ENCODE measurements at places on chromosomes 12 and 14.

DNA sequence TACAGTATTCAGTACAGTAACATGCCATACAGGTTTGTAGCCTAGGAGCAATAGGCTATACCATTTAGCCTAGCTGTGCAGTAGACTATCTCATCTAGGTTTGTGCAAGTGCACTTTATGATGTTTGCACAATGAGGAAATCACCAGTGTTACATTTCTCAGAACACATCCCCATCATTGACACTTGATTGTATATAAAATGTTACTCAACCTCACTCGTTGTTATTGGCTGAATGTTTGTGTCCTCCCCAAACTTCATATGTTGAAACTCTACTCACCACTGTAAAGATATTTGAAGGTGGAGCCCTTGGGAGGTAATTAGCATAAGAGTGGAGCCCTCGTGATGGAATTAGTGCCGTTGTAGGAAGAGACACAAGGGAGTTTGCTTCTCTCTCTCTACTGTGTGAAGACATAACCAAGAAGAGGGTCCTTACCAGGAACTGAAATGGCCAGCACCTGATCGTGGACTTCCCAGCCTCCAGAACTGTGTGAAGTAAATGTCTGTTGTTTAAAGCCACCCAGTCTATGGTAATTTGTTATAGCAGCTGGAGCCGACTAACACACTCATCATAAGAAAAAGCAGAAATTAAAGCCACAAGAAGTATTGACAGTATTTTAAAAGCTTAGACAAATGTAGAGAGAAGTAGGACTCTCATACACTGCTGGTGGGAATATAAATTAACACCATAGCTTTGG is 3.2 kb upstream of the MED13L start:
- peak; percentile 43 for DNase-seq

DNA sequence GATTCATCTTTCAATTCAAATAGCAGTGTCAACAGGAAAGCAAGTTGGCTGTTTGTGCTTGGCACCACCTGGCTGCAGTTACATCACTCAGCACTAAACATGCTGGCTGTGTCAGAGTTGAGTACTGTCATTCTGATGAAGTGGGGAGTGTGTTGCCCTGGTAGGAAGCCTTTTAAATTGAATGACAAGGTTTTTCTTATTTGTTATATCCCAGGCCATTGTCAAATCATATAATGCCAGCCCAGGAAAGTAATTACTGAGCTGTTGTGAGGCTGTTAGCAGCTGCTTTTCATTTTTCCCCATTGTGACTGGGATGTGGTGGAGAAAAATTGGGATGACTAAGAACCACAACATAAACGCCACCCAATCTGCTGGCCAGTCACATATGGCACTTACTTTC is 106.5 kb upstream of the PRKD1 start:
- DNase-seq, result no peak

GRCh38 chr14:51059032-51059431 is 35.9 kb downstream of the TRIM9 start:
- DNase-seq, result no peak

- no peak for DNase-seq
Measured at GRCh38 chr14:75514673-75515628, 7.3 kb upstream of the BATF start.

GRCh38 chr14:103016594-103016993 is 40.8 kb downstream of the CDC42BPB start:
- DNase-seq, result no peak

DNA sequence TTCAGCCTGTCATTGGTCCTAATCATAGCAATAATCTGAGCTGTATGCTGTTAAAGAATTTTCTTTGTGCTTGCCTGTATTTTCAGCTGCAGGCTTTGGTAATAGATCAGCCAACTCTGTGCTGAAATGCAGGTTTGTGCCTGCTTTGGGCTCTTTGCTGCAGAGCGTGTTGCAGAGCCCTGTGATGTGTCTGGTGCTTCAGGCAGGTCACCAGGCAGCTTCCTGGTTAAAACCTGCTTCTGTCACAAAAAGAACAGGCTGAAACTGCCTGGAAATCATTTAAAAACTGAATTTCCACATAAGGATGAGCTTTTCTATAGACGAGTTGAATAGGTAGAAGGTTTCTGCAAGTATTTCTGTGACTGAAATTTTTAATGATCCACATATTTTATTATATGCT is 3.1 kb downstream of the DIP2B start:
- DNase-seq, result no peak

- no peak for DNase-seq
Measured at GRCh38 chr14:55805250-55805649, 225.2 kb downstream of the KTN1 start.

DNA sequence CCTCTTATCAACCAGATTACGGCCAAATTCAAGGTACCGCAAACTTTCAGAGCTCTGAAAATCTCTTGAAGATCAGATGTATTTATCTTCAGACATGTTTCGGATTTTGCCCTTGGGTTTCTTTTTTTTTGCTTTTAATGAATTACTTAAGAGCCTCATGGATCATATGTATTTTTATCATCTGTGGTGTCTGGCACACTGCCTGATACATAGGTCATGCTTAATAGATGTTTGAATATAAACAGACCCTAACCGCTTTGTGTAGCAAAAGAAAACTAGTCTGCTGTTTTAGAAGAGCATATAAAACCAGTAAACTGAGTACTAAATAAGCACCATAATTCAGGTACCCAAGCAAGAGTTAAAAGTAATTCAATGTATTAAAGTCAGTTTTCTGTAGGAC is 20.1 kb upstream of the TBK1 start:
- DNase-seq, result no peak

- peak; percentile 64 for DNase-seq
Measured at GRCh38 chr12:120584343-120585149, 3.3 kb upstream of the POP5 start.

DNA sequence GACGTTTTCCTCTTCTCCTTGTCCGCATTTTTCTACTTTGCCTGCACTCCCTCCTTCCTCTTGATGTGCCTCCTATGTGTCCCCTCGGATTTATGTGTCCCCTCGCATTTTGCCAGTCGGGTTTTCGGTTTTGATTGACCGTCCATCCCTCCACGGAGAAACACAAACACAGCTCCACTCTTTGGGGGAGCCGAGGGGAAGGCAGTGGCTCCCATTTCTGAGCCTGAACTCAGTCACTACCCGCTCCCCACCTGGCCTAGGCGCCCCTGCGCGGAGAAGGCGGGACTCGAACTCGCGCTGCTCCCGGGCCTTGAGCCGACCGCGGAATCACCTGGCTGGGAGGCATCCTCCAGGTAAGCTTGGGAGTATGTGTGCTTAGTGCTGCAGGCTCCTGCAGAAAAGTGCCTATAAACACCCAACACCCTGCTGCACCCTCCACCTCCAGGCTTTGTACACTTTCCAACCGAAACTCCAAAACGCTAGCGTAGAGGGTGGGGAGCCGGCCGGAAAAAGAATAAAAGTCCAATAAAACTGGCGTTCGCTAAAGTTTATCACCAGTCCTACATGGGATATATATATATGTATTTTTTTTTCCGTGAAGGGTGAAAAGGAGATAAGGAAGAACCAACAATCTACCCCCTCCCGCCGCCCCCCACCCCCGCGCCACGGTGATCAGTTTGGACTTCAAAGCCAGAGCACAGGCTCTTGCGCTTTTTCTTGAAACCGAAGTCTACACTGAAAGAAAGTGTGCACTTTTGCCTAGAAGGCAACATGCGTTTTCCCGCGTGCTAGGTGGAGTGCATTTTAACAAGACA is 3.3 kb upstream of the CCND2 start:
- peak; percentile 35 for DNase-seq

DNA sequence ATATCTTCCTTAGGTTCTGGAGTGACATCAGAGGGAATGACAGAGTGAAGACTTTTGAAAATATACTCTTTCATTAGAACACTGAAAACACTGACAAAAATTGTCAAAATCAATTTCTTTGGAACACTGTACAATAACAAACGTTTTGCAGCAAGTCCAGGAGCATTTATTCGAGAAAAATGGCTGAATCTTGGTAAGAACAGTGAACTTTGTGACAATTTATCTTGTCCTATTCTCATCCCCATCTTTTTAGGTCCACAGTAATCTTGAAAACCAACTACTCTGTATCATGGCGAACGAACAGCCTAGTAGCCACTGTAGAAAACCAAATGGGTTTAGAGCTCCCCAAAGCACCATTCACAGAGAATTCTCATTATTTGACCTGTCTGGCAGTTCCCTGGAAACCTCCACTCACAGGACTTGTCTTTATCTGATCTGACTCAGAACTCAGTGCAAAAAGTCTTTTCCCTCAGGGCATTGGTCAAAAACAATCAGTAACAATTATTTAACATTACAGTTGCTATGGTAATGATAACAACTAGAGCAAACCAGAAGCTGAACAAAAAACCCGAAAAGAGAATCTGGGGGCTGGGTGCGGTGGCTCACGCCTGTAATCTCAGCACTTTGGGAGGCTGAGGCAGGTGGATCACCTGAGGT is 20.3 kb upstream of the PPP2R5E start:
- peak; percentile 5 for DNase-seq

- no peak for DNase-seq
Measured at GRCh38 chr14:94921882-94922585, 152.1 kb upstream of the GSC start.

GRCh38 chr14:68539241-68539737 is 253.6 kb downstream of the ZFP36L1 start:
- DNase-seq, result no peak

GRCh38 chr14:103915616-103916015 is 12.6 kb upstream of the TDRD9 start:
- no peak for DNase-seq

DNA sequence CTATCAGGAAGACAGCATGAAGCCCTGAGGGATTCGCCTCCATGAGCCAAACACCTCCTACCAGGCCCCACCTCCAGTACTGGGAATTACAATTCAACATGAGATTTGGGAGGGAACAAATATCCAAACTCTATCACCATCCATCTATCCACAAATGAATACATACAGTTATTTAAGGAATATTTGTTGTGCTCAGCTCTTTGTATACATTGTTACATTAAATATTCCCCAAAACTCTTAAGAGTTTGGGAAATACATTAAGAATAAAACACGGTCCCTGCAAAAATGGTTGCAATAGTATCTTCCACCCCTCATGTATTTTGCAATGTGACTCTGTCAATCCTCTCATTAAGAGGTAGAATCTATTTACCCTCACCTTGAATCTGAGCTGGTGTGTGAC is 109.8 kb upstream of the PLXNC1 start:
- DNase-seq, result no peak

DNA sequence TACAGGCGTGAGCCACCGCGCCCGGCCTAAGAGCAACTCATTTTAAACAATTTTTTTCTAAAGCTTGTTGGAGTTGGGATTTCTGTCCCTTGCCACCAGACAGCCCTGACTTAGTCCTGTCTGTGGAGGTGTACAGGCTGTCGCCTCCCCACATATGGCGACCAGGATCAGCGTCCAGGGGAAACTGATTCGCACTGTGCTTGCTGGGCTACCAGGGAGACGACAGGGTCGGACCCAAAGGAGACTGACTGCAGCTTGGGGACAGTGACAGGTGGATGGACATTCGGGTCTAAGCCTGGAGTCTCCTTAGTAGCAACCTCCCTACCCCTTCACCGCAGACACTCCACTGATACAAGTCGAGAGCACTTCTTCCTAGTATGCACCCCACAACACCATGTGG is 40.3 kb downstream of the TRAFD1 start:
- DNase-seq, result no peak

DNA sequence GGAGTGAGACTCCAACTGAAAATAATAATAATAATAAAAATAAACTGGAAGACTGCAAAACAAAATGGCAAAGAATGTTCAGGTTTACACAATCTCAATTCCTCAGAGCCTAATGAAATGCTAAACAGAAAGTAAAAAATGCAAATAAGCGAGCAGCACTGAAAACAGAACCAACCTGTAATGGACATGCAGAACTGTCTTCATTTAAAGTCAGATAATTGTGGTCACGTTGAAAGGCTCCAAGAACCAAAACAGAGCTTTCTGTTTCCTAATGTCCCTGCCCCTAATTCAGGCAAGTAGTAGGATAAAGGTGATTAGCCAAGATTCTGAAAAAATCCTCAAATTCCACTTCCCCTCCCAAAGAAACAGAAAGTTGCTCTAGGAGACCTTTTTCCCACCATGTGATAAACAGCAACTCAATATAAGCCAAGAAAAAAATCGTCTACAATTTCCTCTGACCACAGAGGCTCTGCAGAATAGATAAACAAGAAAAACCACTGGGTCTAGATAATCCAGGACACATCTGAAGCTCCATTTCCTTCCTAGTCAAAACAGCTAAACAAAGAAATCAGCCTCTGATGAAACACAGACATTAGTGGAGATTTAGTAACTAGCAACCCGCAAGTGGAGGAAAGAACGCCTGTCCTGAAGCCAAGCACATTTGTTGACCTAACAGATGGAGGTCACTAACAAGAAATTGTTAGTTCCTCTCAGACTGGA is 3.0 kb downstream of the MIS18BP1 start:
- peak; percentile 85 for DNase-seq

GRCh38 chr12:54538136-54538700 is 11.2 kb upstream of the PDE1B start:
- no peak for DNase-seq

DNA sequence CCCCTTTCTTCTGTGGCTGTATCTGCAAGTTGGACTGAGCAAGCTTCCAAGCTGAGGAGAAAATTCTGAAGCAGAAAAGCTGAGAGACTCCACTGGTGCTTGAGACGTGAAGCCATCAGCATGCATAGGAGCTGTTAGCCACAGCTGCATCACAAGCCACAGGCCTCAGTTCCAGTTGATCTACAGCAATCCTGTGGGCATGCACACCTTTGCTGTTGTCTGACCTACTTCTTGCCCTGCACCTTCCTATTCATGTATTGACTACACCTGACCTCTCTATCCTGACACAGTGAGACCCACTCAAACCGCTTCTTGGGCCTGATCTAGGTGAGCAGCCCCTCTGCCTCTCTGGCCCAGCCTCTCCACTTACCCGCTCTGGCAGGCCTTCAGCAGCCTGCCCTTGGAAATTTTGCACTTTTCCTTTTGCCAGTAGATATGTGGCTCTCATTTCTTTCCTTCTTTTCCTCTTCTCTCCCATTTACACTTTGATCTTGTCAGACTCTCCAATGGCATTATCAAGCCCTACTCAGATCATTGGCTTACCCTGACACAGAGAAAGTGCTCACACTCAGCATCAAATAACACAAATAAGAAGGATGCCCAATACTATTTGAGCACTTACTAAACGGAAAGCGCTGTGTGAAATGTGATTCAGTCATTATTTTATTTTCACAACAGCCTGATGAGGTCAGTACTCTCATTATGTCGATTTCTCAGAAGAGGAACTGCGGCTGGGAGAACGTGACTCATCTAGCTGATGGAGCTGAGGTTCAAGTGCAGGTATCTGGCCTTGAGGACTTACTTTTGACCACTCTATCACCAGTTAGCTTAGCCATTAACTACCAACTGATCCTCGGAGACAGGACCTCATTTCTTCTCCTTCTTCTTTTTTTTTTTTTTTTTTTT is 21.9 kb upstream of the PTGR2 start:
- DNase-seq, result peak; percentile 43

DNA sequence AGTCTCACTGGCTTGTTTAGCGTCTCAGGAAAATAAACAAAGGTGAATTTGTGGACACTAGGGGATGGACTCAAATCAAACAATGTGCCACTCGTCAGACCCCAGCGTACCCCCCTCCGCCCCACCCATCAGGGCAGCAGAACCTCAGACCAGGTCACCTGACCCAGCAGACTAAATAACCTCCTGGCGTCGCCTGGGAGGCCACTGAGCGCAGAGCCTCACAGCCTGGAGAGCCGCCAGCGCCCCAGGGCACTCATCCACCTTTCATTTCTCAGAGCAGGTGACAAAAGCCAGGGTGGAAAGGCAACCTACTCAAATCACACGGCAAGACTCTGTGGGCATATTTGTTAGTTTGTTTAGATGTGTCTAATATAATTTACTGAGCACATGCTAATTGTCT is 100.9 kb downstream of the DICER1 start:
- DNase-seq, result no peak

Measured in hematopoietic multipotent progenitor cell treated with erythropoietin and hydrocortisone succinate and interleukin-3 and kit ligand, for 8 days (in vitro differentiated cells).